Cardiac fibroblast (primary cell): ENCODE measurements at places on chromosomes 4 and X.
A peak's percentile ranks its signal among the peaks of the same experiment; 100 is the strongest.

GRCh38 chrX:123138473-123138872 is 45.6 kb upstream of the GRIA3 start:
- peak; percentile 52 for DNase-seq

- peak; percentile 8 for DNase-seq
Measured at GRCh38 chrX:100098660-100099375, 311.3 kb downstream of the PCDH19 start.

GRCh38 chrX:42269186-42269585 is 345.8 kb upstream of the CASK start:
- DNase-seq, result peak; percentile 29

DNA sequence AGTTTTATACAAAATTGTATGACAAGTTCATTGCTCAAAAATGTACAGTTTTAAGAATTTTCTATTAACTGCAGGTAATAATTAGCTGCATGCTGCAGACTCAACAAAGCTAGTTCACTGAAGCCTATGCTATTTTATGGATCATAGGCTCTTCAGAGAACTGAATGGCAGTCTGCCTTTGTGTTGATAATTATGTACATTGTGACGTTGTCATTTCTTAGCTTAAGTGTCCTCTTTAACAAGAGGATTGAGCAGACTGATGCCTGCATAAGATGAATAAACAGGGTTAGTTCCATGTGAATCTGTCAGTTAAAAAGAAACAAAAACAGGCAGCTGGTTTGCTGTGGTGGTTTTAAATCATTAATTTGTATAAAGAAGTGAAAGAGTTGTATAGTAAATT is 131.0 kb downstream of the TET2 start:
- no peak for DNase-seq

GRCh38 chr4:51858605-51859202 is 15.8 kb downstream of the DCUN1D4 start:
- DNase-seq, result no peak

- DNase-seq, result no peak
Measured at GRCh38 chrX:40474645-40475044, 106.1 kb upstream of the ATP6AP2 start.

GRCh38 chrX:153612413-153612812 is 13.5 kb upstream of the CCNQ start:
- no peak for DNase-seq
